Tibial nerve (tissue), 4 donors: ENCODE measurements at places on chromosomes 5 and 9. TPM values are rescaled to one million over a fixed set of nuclear protein-coding genes. Genes with fewer than 3 reads are reported as not detected.

DNA sequence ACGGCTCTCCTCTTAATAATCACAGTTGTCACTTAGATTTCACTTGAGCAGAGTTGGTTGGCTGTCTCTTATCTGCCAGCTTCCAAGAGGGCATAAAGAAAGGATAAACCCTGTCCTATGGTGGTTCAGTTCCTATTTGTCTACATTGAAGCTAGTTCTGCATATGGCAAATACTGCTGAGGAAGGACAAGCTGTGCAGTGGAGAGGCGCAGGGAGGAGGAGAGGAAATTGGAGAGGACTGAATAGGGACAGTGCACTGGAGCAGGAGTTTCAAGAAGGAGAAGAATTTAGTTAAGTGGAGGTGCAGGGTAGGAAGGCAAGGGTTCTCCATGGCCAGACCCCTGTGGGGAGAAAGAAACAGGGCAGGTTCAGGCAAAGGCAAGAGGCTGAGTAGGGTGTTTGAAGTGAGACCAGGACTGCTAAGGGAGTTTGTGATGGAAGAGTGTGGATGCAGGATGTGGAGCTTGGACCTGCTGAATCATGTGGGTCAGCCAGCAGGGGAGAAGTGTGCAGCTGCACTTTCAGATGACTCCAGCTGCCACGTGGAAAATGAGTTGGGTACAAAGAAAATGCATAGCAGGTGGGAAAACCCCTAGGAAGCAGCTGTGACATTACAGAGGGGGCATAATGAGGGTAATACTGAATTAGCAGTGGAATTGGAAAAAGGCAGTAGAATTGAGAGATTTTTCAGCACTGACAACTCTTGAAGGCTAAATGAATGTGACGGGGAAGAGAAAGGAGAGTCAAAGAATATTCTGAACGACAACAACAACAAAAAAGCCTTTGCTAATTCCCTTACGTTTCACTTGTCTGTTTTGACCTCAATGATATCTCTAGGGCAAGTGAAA lies 66.8 kb downstream of the MAMDC2 start:
- no peaks in the 10 kb centered on the region for H3K27me3 ChIP-seq
- H3K4me1 ChIP-seq, result no peaks in the 10 kb centered on the region
- no peaks in the 10 kb centered on the region for H3K36me3 ChIP-seq
- no peak overlapping the region for H3K4me3 ChIP-seq
- no peak for DNase-seq

DNA sequence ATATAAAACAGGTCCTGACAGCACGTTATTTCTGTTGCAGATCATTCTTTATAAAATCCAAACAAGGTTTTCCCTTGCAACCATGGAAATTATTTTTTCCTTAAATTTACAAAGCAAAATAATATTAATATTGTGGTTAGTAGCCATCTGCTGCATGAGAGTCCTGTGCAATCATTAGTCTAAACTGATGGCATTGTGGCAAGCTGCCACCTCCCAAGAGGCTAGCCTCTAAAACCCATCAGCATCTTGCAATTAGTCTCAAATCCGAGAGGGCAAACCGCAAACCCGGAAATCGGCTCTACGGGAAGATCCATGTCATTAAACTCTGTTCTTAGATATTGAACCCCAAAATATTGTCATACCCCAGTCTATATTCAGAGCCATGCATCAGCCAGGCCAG lies 11.3 kb upstream of the CDH6 start:
- no peak overlapping the region for H3K27ac ChIP-seq
- DNase-seq, result no peak
- H3K4me3 ChIP-seq, result no peak overlapping the region
- no peaks in the 10 kb centered on the region for H3K4me1 ChIP-seq
- no peaks in the 10 kb centered on the region for H3K36me3 ChIP-seq

- H3K4me3 ChIP-seq, result no peak overlapping the region
- H3K36me3 ChIP-seq, result no peaks in the 10 kb centered on the region
- no peaks in the 10 kb centered on the region for H3K27me3 ChIP-seq
These were observed 84.7 kb upstream of the BRINP1 start for GRCh38 chr9:119453980-119454379.

- H3K4me3 ChIP-seq, result no peak overlapping the region
- H3K27me3 ChIP-seq, result peaks cover 7% of the 10 kb centered on the region
- peak overlapping the region; percentile 55 for H3K27ac ChIP-seq
- H3K36me3 ChIP-seq, result no peaks in the 10 kb centered on the region
These were observed 30.3 kb downstream of the SLC25A48 start for GRCh38 chr5:135864503-135865435.

- H3K27me3 ChIP-seq, result no peaks in the 10 kb centered on the region
- H3K4me1 ChIP-seq, result no peaks in the 10 kb centered on the region
- H3K4me3 ChIP-seq, result no peak overlapping the region
- H3K27ac ChIP-seq, result no peak overlapping the region
- H3K36me3 ChIP-seq, result no peaks in the 10 kb centered on the region
- no peak for DNase-seq
These were observed 218.5 kb upstream of the DAPK1 start for GRCh38 chr9:87278971-87279733.

DNA sequence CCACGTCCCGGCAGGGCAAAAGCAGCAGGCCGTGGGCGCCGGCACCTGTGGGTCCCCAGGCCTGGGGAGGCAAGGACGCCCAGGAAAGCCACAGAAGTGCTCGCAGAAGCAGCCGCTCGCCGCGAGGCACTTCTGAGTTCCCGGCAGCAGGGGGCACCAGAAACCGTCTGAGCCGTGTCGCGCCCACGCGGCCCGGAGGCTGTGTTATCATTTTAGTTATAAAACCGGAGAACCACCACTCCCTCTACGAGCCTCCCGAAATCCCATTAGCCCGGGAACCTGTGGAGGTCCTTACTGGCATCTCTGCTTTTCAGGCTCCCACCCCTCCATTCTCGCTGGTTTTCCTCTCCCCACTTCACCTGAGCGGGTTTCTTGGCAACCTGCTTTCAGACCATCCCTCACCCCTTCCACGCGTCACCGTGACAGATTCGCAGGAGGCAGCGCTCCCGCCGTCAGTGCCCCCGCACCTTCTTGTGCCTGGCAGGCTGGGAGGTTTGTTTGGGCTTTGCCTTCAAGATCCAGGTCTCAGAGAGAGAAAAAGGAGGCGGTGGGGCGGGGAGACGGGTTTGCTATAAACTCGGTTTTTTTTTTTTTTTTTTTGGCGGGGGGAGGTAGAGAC lies 2.3 kb downstream of the GDNF start:
- H3K36me3 ChIP-seq, result no peaks in the 10 kb centered on the region
- H3K27me3 ChIP-seq, result peaks cover 96% of the 10 kb centered on the region
- H3K27ac ChIP-seq, result no peak overlapping the region
- H3K4me3 ChIP-seq, result no peak overlapping the region

DNA sequence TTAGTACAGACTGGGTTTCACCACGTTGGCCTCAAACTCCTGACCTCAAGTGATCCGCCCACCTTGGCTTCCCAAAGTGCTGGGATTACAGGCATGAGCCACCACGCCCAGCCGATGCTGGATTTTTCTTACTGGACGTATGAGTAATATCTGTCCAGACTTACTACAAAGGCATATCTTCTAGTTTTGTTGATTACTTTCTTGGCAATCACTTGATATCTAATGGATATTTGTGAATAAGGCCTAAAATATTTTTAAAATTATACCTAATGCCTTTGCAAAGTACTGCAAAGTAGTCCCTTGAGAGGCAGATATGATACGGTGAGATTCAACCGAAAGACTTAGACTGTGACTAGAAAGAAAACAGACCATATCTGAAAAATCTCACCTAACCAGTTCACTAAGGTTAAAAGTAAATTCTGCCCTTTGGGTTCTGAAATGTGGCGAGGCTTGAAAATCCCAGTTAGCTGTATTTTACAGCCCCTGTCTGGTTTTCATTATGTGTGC lies 152.1 kb downstream of the GNAQ start:
- H3K4me1 ChIP-seq, result peaks cover 48% of the 10 kb centered on the region
- H3K36me3 ChIP-seq, result no peaks in the 10 kb centered on the region
- H3K4me3 ChIP-seq, result no peak overlapping the region
- no peaks in the 10 kb centered on the region for H3K27me3 ChIP-seq
- DNase-seq, result no peak

DNA sequence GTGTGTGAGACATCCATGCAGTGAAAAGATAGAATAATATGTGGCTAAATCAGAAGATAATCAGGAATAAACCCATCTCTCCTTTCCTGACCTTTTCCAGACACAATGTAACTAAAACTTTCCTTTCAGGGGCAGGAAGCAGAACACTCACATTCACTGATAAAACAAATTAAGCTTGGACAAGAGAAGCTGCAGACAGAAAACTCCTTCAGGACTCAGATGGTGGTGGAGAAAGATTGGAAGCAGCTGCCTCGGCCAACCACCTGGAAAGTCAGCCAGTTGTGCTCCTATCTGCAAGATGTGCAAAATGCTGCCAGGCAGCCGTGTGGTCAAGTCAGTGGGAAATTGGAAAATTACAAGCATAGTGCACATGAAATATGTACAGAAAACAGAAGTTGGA lies 26.9 kb downstream of the RASEF start:
- no peak overlapping the region for H3K27ac ChIP-seq
- no peaks in the 10 kb centered on the region for H3K36me3 ChIP-seq
- H3K27me3 ChIP-seq, result no peaks in the 10 kb centered on the region
- no peak for DNase-seq

GRCh38 chr5:121967187-121967586 lies 5.4 kb downstream of the SRFBP1 start:
- no peaks in the 10 kb centered on the region for H3K27me3 ChIP-seq
- no peak overlapping the region for H3K4me3 ChIP-seq
- no peak for DNase-seq
- H3K36me3 ChIP-seq, result peaks cover 6% of the 10 kb centered on the region
- no peak overlapping the region for H3K27ac ChIP-seq

DNA sequence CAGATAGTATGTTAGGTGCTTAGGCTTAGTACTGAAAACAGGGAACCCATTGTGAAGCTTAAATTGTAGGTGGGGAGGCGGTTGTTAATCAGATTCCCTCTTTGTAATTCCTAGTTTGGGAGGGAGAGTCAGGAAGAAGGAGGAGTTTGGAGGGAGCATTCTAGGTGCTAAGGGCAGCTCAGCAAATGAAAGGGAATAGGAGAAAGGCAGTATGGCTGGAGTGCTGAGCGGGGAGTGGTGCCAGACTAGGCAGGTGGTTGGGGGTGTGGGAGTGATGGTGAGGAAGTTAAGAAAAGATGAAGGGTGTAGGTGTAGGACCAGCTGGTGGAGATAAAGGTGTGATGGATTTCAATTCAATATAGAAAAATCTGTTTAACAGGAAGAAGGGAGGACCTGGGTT lies 11.1 kb upstream of the GARNL3 start:
- H3K4me1 ChIP-seq, result no peaks in the 10 kb centered on the region
- H3K27me3 ChIP-seq, result no peaks in the 10 kb centered on the region
- DNase-seq, result no peak

DNA sequence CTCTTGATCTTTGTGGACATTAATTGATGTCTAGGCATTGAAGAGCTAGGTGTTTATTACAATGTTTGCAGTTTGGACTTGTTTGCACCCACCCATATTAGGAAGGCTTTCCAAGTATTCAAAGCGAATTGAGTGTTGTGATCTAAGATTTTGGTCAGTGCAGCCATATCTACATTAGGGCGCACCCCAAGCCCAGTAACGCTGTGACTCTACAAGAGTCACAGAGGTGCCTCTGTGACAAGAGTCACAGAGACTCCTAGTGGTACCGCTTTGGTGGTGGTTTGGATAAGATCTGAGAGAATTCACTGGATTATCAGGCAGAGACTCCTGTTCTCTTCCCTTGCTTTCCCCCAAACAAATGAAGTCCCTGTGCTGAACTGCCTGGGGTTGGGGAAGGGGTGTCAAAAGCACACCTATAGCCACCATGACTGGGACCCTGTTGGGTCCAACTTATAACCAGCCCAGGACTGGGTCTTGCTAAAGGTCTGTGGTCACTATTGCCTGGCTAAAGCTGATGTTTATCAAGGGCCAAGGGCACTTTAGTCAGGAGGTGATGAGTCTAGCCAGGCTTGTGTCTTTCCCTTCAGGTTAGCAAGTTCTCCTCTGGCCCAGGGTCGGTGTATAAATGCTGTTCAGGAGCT lies 114.1 kb upstream of the RIOK2 start:
- DNase-seq, result no peak
- H3K27me3 ChIP-seq, result no peaks in the 10 kb centered on the region
- H3K4me1 ChIP-seq, result no peaks in the 10 kb centered on the region
- H3K27ac ChIP-seq, result no peak overlapping the region
- H3K4me3 ChIP-seq, result no peak overlapping the region

DNA sequence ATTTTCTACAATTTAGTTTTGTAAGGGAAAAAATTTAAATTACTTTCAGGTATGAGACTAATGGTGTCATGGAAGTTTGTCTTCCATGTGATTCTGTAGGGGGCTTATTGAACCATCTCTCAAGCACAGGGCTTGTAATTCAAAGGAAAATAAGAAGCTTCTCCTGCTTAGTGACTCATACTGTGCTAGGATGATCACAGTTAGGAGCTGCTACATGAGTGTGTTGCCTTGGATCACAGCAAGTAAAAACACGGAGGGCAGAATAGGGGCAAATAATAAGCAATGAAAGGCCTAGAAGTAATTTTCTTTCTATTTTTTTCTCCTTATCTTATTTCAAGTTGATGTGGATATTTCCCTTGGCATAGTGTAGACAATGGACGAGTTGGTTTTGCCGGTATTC lies 28.9 kb downstream of the TMEM167A start:
- DNase-seq, result no peak
- no peaks in the 10 kb centered on the region for H3K4me1 ChIP-seq
- no peak overlapping the region for H3K27ac ChIP-seq
- H3K27me3 ChIP-seq, result no peaks in the 10 kb centered on the region

- no peak overlapping the region for H3K27ac ChIP-seq
- no peaks in the 10 kb centered on the region for H3K36me3 ChIP-seq
- no peaks in the 10 kb centered on the region for H3K4me1 ChIP-seq
- no peak overlapping the region for H3K4me3 ChIP-seq
- DNase-seq, result no peak
- H3K27me3 ChIP-seq, result no peaks in the 10 kb centered on the region
These were observed 319.4 kb downstream of the RAB3C start for GRCh38 chr5:58902305-58902704.

GRCh38 chr9:131304676-131305355 lies 15.3 kb downstream of the PLPP7 start:
- H3K4me3 ChIP-seq, result no peak overlapping the region
- H3K36me3 ChIP-seq, result peaks cover 7% of the 10 kb centered on the region
- peak; percentile 43 for DNase-seq
- H3K4me1 ChIP-seq, result no peaks in the 10 kb centered on the region
- H3K27me3 ChIP-seq, result no peaks in the 10 kb centered on the region

DNA sequence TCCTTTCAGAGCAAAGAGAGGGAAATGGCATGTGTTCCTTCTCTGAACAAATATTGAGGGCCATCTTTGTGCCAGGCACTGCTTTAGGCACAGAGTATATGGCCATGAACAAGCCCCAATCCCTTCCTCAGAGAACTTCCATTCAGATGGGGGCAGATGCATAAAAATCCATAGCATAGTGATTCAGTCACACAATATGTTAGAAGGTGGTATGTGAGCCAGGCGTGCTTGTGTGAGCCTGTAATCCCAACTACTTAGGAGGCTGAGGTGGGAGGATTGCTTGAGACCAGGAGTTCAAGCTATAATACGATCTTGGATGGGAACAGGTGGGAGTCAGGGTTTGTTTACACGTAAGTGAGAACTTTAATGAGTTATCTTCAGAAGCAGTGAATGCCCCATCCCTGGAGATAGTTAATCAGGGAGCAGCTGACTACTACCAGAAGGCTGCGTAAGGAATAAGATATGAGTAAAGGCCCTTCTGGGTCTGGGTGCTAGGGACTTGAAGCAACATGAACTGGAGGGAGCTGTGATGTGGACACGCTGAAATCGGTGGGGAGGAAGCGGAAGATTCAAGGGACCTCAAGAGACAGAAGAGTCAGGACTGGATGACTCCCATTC lies 27.1 kb downstream of the NANS start:
- DNase-seq, result no peak
- no peak overlapping the region for H3K27ac ChIP-seq

Gene PCDHB14
- 6.6 TPM for total RNA-seq

Gene FAXDC2
- total RNA-seq, result 86.3 TPM

Gene ENTREP1
- total RNA-seq, result 6.3 TPM

Gene AJM1
- 3.8 TPM for total RNA-seq

Gene MARCHF6
- 127 TPM for total RNA-seq

Gene DMRTA1
- 0.84 TPM for total RNA-seq

Gene SH3TC2
- 77.4 TPM for total RNA-seq

Gene SERF1B
- total RNA-seq, result 45.4 TPM

Gene DMRT3
- 0.39 TPM for total RNA-seq

Gene CA9
- total RNA-seq, result not detected
